Sigmoid colon (tissue), 7 donors: ENCODE measurements at places on chromosomes 4 and X. TPM values are rescaled to one million over a fixed set of nuclear protein-coding genes. Genes with fewer than 3 reads are reported as not detected.
A peak's percentile ranks its signal among the peaks of the same experiment; 100 is the strongest.

DNA sequence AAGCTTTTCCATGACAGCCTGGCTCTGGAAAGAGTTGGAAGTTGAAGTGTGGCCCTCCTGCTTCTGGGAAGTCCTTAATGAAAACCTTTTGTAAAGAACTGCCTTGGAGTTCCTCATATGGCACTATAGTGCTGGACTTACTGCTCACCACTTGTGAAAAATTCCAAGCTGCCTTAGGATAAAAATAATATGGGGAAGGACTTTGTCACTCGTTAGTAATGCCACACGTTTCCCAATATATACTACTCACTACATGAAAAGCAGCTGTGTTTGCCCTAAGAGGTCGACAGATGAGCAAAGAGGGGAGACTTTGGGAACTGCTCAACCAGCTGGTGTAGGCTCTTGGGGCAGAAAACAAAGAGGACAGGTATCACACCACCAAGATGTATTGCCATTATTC, 11.7 kb downstream of the OPHN1 start:
- H3K27ac ChIP-seq = no peak overlapping the region
- H3K36me3 ChIP-seq = no peaks in the 10 kb centered on the region
- H3K4me1 ChIP-seq = no peaks in the 10 kb centered on the region
- no peak overlapping the region for H3K4me3 ChIP-seq
- no peak for DNase-seq
- H3K27me3 ChIP-seq = no peaks in the 10 kb centered on the region

The NEXMIF gene
- 7.3 TPM for total RNA-seq

DNA sequence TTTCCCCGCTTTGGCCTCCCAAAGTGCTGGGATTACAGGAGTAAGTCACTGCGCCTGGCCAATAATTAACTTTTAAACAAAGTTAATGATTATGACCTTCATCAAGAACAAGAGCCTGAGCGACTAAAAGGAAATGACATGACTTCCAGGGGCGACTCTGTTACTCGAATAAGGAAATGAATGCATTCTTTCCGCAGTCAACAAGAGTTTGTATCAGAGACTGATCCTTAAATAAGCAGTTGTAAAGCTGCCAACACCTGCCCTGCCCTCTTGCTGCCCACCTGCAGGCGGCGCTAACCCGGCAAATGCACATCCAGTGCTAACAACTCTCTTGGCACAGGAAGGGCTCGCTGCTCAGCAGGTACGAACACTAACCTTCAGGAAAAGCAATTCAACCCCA, 27.3 kb downstream of the WDR1 start:
- H3K4me1 ChIP-seq = peaks cover 49% of the 10 kb centered on the region
- H3K27ac ChIP-seq = no peak overlapping the region
- H3K36me3 ChIP-seq = peaks cover 70% of the 10 kb centered on the region
- H3K27me3 ChIP-seq = no peaks in the 10 kb centered on the region

DNA sequence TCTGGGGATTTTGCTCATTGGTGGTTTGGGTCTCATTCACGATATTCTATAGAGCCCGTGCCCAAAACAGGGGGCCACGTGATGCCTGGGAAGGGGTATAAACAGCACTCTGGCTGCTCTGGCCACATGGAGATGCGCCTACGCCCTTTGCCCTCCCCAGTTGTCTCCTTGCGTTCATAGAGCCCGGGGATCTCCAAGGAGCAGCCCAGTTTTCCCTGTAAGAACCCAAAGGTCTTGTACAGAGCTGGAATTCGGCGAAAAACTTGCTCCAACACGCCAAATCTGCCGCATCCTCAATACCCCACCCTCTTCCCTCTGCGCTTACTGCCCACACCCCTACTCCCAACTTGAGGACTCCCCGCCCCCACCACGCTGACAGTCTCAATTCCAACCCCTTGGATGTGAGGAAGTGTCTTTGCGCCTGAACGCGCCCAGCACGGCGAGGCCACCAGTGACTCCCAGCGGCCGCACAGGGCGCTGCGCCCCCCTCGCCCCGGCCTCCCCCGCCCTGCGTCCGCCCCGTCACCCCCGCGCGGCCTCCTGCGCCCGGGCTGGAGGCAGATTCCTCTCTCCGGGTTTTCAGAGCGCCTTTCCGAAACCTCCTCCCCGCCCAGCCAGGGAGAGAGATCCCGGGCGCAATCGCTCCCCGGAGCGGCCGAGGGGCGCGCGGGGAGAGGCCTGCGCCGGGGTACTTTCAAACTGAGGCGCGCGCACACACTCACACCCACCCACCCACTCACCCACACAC, at the start of gene NHS:
Gene NHS, plus strand, starts transcription at position 582 of the 748 bp plus-strand sequence. CDS start 558 bp downstream, outside the sequence.
- peak; percentile 89 for DNase-seq
- peak within 1 kb of the TSS; percentile 67 for H3K4me3 ChIP-seq

- H3K27me3 ChIP-seq = no peaks in the 10 kb centered on the region
- DNase-seq = no peak
- H3K27ac ChIP-seq = no peak overlapping the region
- no peak overlapping the region for H3K4me3 ChIP-seq
- H3K4me1 ChIP-seq = no peaks in the 10 kb centered on the region
These were observed 39.1 kb upstream of the NPFFR2 start for GRCh38 chr4:71992571-71993312.

DNA sequence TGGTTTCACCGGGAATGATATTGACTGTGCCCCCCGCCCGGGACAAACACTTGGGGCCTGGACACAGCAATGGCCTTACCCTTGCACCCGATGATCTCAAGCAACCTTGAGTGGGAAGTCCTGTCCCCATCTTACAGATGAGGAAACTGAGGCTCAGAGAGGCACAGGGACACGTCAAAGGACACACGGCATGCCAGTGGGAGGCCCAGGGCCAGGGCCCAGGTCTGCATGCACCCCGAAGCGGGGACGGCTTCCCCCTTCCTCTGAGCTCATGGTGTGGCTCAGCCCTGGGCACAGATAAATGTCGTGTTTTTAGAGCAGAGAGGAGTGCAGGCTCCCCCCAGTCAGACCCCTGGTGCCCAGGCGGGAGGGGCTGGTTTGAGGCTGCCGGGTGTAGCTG, 33.9 kb upstream of the HTRA3 start:
- no peak overlapping the region for H3K4me3 ChIP-seq
- no peaks in the 10 kb centered on the region for H3K36me3 ChIP-seq
- H3K27me3 ChIP-seq = no peaks in the 10 kb centered on the region
- H3K4me1 ChIP-seq = no peaks in the 10 kb centered on the region

- no peaks in the 10 kb centered on the region for H3K36me3 ChIP-seq
- no peak overlapping the region for H3K4me3 ChIP-seq
- H3K27me3 ChIP-seq = no peaks in the 10 kb centered on the region
- H3K27ac ChIP-seq = peak overlapping the region; percentile 91
- peaks cover 33% of the 10 kb centered on the region for H3K4me1 ChIP-seq
- no peak for DNase-seq
These were observed 5.0 kb downstream of the CXXC4 start for GRCh38 chr4:104489731-104490095.

The GPR82 gene
- total RNA-seq = 0.16 TPM

DNA sequence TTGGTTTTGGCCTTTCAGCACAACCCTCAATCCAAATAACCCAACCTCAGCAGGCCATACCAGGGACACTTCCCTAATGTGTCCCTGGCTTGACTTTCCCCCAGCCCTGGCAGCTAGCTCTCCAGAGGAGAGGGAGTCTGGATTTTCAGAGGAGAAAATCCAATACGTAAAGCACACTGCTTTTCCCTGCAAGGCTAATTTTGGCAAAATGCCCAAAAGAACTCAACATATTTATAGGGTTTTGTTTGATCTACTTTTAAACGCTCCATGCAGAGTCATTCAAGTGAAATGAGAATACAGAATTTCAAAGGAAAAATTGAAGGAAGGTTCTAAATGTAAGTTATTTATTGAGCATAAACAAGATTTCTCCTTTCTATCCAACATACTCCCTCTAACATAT, 167.2 kb downstream of the SH3KBP1 start:
- DNase-seq = no peak
- H3K27ac ChIP-seq = no peak overlapping the region
- no peaks in the 10 kb centered on the region for H3K36me3 ChIP-seq
- no peaks in the 10 kb centered on the region for H3K27me3 ChIP-seq

- H3K27me3 ChIP-seq = no peaks in the 10 kb centered on the region
- H3K4me1 ChIP-seq = no peaks in the 10 kb centered on the region
- no peaks in the 10 kb centered on the region for H3K36me3 ChIP-seq
- DNase-seq = no peak
- no peak overlapping the region for H3K4me3 ChIP-seq
- H3K27ac ChIP-seq = no peak overlapping the region
These were observed 22.8 kb downstream of the DTHD1 start for GRCh38 chr4:36304138-36304681.

- no peak overlapping the region for H3K27ac ChIP-seq
- no peaks in the 10 kb centered on the region for H3K4me1 ChIP-seq
- no peaks in the 10 kb centered on the region for H3K36me3 ChIP-seq
- no peaks in the 10 kb centered on the region for H3K27me3 ChIP-seq
- H3K4me3 ChIP-seq = no peak overlapping the region
These were observed 1512.2 kb downstream of the C4orf33 start for GRCh38 chr4:130608121-130608520.

DNA sequence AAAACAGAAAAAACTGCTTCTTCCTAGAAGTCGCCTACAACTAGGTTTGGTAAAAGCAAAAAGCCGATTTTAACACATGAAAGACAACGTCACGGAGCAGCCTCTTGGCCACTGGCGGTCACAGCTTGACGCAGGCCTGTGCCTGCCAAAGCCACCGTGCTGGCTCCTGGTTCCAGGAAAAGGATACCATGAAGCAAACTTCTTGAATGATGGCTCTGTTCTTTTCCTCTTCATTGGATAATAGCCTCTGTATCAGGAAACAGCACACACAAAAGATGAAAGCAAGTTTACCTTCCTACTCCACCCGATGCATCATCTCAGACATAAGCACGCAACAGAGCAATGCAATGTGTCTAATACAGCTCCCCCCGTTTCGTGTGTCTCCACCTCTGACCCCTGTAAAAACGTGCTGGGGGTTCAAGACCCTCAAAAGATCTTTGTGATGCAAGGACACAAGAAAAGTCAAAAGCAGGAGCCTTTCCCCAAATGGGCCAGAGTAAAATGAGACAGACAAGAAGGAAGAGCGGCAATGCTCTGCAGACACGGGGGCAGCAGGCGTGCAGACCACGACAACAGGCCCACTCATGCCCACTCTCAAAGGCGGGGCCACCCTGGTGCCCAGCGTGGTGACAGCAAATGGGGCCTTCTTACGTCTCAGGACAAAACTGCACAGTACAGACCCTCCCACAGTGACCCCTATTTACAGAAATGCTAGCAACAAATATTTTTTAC, 19.4 kb downstream of the GAK start:
- H3K4me1 ChIP-seq = no peaks in the 10 kb centered on the region
- peaks cover 37% of the 10 kb centered on the region for H3K36me3 ChIP-seq
- no peak overlapping the region for H3K27ac ChIP-seq
- H3K27me3 ChIP-seq = no peaks in the 10 kb centered on the region

The ACE2 gene
- not detected for total RNA-seq

DNA sequence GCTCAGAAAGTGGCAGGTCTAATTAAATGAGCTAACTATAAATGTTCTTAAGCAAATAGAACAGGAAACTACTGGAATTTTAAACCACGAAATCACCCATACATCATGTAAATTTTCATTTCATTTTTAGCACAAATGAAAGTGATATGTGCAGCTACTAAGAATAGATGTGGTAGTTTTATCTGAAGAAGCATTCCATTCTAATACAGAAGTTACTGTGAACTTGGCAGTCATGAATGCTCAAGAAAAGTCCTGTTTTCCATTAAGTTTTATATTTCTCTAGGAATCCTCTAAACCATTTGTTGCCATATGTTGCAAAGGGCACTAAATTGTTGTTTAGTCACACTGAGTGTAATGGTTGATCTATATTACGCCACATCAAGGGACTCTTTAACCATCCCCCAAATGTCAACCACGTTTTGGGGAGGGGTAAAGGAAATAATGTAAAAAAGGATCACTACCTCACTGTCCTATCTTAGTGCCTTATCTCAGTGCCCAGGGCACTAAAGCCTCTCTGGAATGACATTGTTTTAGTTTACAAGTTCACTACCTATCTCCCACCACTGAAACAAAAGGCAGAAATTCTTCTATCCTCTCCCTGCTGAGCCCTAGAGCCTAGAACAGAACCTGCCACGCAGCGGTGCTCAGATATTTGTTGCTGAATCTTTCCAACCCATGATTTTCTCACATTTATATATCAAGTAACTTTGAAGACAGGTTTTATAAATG, 118.0 kb downstream of the SHISA3 start:
- DNase-seq = no peak
- no peak overlapping the region for H3K4me3 ChIP-seq
- no peaks in the 10 kb centered on the region for H3K27me3 ChIP-seq
- no peak overlapping the region for H3K27ac ChIP-seq
- H3K36me3 ChIP-seq = no peaks in the 10 kb centered on the region

- H3K36me3 ChIP-seq = no peaks in the 10 kb centered on the region
- no peak overlapping the region for H3K4me3 ChIP-seq
- H3K27me3 ChIP-seq = no peaks in the 10 kb centered on the region
- no peaks in the 10 kb centered on the region for H3K4me1 ChIP-seq
These were observed 231.4 kb upstream of the GPC4 start for GRCh38 chrX:133646719-133647116.

DNA sequence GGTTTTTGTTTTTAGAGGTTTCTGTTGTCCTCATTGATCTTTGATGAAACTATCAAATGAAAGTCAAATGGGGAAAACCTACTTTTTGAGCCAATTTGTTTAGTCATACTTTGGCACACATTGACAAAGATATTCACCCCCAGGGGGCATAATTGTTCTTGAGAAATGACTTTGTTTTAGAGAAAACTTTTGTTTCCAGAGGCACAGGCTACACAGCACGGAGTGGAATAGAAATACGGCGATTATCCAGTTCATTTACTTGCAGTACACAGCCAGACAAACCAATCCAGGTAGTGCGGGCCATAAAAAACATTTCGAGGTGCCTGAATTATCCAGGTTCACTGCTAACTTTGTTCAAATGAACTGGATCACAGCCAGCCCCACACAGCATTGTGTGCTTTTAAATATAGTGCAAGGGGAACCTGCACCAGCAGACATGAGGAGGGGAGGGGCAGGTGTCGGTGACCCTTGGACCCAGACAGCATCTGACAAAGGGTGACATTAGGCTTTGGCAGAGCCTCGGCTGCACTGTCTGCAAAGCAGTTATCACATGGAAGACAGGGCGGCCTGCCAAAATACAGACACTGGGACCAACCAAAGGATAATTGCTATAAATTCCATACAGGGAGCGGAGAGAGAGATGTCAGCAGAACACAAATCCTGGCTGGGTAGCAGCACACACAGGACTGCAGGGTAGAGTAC, 179.6 kb upstream of the NOCT start:
- no peak overlapping the region for H3K27ac ChIP-seq
- H3K27me3 ChIP-seq = no peaks in the 10 kb centered on the region
- DNase-seq = no peak
- no peak overlapping the region for H3K4me3 ChIP-seq
- H3K36me3 ChIP-seq = no peaks in the 10 kb centered on the region

DNA sequence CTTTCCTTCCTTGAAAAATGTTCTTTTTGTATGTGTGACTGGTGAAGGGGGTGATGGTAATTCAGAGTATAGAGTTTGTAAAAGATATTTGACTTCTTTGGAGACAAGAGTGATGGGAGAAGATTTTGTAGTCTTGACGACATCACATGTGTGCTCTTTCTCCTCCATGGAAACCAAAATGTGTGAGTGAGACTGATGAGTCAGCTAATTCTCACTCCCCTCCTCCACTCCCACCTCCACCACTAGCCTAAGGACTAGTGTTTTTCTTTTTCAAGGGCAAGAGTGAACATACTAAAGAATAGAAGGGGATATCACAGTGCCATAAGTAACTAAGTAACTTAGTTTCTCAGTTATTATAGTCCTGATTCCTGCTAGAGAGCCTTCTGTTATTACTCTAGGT, 14.0 kb upstream of the DGKK start:
- no peak overlapping the region for H3K27ac ChIP-seq
- no peaks in the 10 kb centered on the region for H3K4me1 ChIP-seq
- no peak overlapping the region for H3K4me3 ChIP-seq
- no peaks in the 10 kb centered on the region for H3K27me3 ChIP-seq
- H3K36me3 ChIP-seq = no peaks in the 10 kb centered on the region
- DNase-seq = no peak
